ENCODE measurements at places on chromosomes 4 and X.

DNA sequence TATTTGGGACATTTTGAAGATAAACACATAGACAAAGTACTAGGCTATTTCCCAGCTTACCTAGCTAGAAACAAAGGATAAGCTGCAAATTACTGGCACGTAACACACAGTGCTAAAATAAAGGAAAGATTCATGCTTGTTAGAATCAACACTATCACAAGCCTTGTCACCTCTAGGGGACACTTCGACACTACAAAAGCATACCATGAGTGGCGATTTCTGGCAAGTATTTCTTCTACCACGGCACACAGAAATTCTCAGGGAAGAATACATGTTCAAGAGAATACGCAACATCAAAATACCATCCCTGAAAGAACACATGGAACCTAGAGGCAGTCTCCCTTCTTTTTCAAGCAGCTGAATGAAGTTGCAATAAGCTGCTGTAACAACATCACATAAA, 5.1 kb downstream of the MECP2 start:
- DNase-seq = no peak

DNA sequence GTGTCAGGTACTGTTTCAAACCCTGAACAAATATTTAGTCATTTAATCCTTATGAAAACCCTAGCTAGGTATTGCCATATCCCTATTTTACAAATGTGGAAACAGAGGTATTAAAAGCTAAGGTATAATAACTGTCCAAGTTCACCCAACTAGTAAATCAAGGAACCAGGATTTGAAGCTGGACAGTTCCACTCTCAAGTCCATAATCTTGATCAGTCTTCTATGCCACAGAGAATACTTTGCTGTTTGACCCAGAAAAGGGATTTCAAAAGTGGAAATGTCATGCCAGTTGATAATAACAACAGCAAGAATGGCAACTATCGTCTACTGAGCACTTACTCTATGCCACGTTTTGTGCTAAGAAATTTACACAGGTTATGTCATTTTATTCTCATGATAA, 90.4 kb upstream of the KIT start:
- no peak for DNase-seq

DNA sequence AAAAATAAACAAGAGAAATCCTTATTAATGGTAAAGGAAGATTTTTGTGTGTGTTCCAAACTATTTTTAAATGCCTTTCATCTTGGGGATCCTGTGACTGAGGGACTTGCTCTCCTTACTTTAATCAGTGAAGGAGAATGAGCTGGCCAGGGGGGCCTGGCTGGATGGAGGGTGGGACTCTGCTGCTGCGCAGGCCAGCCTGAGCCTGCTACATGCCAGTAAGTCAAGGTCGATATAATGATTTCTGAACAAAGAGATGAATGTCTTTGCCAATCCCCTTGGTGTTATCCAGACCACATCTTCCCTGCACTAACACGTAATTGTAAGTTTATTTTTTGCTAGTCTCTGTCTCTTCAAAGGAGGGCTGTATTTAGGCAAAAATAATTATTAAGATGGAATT, 1679.2 kb upstream of the TENM3 start:
- no peak for DNase-seq

DNA sequence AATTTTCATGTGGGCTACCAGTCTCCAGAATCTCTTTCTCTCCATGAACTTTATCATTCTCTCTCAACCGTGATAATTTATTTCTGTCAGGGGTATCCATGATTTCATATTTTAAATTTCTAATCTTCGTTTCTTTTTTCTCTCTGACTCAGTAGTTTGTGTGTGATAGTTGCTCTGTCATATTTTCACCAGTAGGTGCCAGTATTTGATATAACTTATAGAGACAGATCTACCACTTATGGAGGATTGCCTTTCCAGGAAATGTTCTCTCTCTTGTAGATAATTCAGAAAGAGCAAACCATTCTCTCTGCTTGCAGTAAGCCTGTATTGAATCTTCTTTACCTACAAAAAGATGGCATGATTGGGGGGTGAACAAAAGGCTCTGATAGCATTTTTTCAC, 79.3 kb upstream of the DYNLT3 start:
- DNase-seq = no peak

All from stimulated activated CD4-positive, alpha-beta T cell treated with anti-CD3 and anti-CD28 coated beads, TNF-alpha, amount 100 ng/mL, for 1 hour (primary cell).